Mammary microvascular endothelial cell (primary cell): ENCODE measurements at places on chromosomes 6 and 20. TPM values are rescaled to one million over a fixed set of nuclear protein-coding genes. Genes with fewer than 3 reads are reported as not detected.

The SLC24A3 gene
- total RNA-seq: not detected in 2 replicates

The SIRPD gene
- total RNA-seq: not detected in 2 replicates

The TOX2 gene
- 31.3 and 37.8 TPM in 2 replicates for total RNA-seq

The ARFGEF3 gene
- total RNA-seq: 5.3 and 6.5 TPM in 2 replicates

The SNX3 gene
- 203 and 211 TPM in 2 replicates for total RNA-seq
